ENCODE measurements at places on chromosomes 13 and 19. TPM values are rescaled to one million over a fixed set of nuclear protein-coding genes. Genes with fewer than 3 reads are reported as not detected.

ZNF527 gene
- total RNA-seq = 3.4 TPM

CD177 gene
- total RNA-seq = 0.08 TPM

GARIN5A gene
- 1.9 TPM for total RNA-seq

ZNF480 gene
- total RNA-seq = 16.3 TPM

FFAR2 gene
- not detected for total RNA-seq

NOTCH3 gene
- 6.8 TPM for total RNA-seq

AP1M2 gene
- total RNA-seq = 60.3 TPM
